ENCODE measurements at places on chromosomes 1 and 21.

- no peak for DNase-seq
Observed at GRCh38 chr1:219568733-219569132, 44.2 kb downstream of the ZC3H11B start.

- no peak for DNase-seq
Observed at GRCh38 chr1:32701421-32701911, 1.1 kb downstream of the SYNC start.

GRCh38 chr21:32666258-32666657 is 54.1 kb upstream of the CFAP298 start:
- DNase-seq: no peak

GRCh38 chr1:55367273-55367672 is 152.1 kb upstream of the USP24 start:
- no peak for DNase-seq

DNA sequence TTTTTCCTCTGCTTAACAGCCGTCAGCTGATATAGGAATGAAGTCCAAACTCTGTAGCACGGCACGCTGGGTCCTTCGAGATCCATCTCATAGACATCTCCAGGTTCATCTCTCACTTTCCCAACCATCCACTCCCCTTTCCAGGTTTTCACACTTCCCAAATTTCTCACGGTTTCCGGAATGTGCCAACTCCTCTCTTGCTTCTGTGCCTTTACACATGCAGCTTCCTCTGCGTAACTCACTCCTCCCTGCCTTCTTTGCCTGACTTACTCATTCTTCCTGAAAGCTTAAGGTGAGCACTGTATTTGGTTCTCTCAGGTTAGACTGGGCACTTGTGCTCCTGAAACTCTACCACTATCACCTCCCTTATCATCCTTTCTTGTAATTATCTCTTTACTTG is 168.4 kb downstream of the PCNX2 start:
- no peak for DNase-seq

DNA sequence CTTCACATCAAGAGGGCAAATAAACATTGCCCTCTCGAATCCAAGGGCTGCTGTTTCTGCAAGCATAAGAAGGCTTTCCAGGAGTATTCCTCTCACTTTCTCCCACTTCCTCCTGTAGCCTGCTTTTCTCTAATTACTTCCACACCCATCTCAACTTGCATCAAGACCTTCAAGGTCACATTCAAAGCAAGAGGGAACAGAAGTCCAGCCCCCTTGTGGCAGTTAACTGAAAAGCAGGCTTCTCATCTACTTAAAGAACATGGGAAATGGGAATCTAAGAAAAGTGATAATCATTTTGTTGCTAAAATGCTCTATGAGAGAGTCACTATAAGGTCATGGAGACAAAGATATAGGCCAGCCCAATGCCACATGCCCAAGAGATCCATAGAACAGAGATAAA is 874.4 kb downstream of the KCNT2 start:
- no peak for DNase-seq
